ENCODE measurements at places on chromosomes 7 and 10. TPM values are rescaled to one million over a fixed set of nuclear protein-coding genes. Genes with fewer than 3 reads are reported as not detected.
A peak's percentile ranks its signal among the peaks of the same experiment; 100 is the strongest.

The CHST3 gene
- total RNA-seq = 0.19 TPM

DNA sequence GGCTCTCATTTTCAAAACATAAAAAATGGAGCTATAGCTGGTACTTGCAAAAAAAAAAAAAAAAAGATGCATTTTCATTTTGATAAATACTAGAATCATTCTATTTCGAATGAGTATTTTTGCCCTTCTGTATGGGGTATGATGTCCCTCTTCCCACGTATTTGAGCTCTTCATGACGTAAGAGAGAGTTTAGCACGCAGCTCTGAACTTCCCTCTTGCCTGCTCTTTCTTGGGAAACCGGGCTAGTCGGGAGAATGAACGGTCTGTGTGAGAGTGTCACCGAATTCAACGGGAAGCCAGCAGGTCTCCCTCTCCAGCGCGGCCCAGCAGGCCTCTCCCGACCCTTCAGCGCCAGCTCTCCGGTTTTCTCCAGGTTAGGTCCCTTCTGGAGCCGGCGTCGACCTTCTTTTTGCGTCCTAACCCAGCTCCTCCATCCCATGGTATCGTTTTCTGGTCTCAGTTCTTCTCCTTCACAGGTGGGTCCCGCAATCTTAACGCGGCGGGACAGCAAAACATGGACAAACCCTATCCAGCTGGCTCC is 159.2 kb upstream of the PITRM1 start:
- no peaks in the 10 kb centered on the region for H3K36me3 ChIP-seq
- DNase-seq = no peak
- H3K27ac ChIP-seq = no peak overlapping the region
- peaks cover 11% of the 10 kb centered on the region for H3K27me3 ChIP-seq
- no peaks in the 10 kb centered on the region for H3K4me1 ChIP-seq

DNA sequence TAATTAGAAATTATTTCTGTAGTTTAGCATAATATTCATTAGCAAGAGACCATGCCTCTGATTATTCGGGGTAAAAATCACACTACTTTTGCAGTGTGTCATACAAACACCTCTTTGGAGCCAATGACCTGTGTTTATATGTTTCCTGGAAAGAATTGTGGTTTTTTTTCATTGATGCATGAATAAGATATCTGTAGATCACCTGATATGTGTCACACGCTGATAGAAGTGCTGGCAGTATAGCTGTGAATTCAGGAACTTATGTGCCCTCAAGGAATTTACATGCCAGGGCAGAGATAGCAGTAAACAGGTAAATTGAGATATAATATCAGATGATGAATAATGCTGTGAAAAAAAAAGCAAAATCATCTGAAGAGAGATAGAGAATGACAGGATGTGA is 118.2 kb downstream of the VPS50 start:
- peaks cover 15% of the 10 kb centered on the region for H3K36me3 ChIP-seq
- DNase-seq = no peak
- H3K27ac ChIP-seq = no peak overlapping the region

- no peak overlapping the region for H3K27ac ChIP-seq
- H3K36me3 ChIP-seq = peaks cover 2% of the 10 kb centered on the region
- no peak for DNase-seq
- H3K4me1 ChIP-seq = no peaks in the 10 kb centered on the region
- H3K4me3 ChIP-seq = no peak overlapping the region
- no peaks in the 10 kb centered on the region for H3K27me3 ChIP-seq
Observed at GRCh38 chr7:102387064-102387463, 9.1 kb upstream of the PRKRIP1 start.

DNA sequence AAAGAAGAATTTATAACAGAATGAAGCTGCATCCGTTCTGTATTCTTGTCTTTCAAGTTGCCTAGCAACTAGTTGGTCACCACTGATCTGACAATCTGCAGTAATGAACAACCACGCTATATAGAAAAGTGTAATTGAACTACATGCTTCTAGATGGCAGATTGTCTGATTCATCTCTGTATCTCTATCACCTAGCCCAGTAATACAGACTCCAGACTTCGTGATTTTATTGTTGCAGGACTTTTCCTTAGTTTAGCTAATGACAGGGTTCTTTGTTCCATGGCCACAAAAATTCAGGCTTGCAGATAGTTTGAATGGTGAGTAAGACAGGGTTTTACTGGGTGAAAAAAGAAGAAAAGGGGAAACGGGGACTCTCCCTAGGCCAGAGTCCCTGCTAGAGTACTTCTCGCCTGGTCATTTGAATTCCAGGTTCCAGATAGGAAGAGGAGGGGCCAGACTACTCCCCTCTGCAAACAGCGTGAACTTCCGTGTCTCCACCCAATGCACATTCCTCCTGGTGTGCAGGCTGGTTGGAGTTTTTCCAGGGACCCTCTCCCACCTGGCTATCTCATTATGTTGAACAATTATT is 45.9 kb downstream of the COL1A2 start:
- no peak for DNase-seq
- no peaks in the 10 kb centered on the region for H3K36me3 ChIP-seq
- no peak overlapping the region for H3K4me3 ChIP-seq
- H3K27me3 ChIP-seq = peaks cover 18% of the 10 kb centered on the region

GRCh38 chr7:129401967-129402860 is 32.0 kb upstream of the STRIP2 start:
- H3K27ac ChIP-seq = peak overlapping the region; percentile 29
- H3K4me3 ChIP-seq = no peak overlapping the region
- H3K4me1 ChIP-seq = peaks cover 37% of the 10 kb centered on the region
- peaks cover 10% of the 10 kb centered on the region for H3K36me3 ChIP-seq

DNA sequence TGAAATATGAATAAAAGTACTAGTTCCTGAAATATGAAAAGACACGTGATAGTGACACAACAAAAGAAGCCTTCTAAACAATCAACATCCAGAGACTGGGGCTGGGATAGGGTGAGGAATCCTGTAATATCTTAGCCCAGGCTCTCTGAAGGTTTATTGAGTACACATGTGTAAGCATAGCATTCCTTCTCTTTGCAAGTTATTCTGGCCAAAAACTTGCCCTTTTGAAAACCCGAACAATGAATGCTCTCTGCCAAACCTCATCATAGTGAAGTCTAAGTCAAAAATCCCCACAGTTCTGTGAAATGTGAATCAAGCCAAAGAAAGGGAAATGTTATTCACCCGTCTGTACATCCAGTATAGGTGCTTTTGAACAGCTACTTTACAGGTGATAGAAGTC is 11.6 kb downstream of the SEMA3D start:
- no peaks in the 10 kb centered on the region for H3K27me3 ChIP-seq
- H3K27ac ChIP-seq = no peak overlapping the region
- DNase-seq = no peak
- no peaks in the 10 kb centered on the region for H3K4me1 ChIP-seq
- no peak overlapping the region for H3K4me3 ChIP-seq

The NEUROG3 gene
- not detected for total RNA-seq

DNA sequence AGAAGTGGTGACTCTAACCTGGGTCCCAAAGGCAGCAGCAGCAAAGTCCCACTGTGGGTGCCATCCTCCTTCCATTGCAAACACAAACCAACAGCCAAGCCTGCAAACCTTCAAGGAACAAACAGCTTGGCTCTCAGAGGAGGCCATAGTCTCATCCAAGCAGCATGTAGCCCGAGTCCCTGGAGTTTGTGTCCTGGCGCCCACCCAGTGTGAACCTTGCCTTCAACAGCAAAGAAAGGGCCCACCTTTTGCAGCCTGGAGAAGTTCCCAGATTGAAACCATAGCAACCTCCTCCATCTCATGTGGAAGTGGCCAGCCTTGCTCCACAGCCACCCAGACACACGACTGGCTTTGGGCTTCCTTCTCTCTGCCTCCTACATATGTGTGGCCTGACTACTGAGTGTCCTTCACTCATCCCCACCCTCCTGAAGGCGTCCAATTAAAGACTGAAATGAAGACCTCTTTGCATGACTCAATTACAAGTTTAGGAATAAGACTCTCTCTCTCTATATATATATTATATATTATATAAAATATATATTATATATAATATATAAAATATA is 106.1 kb downstream of the C10orf90 start:
- no peak overlapping the region for H3K27ac ChIP-seq
- H3K4me1 ChIP-seq = no peaks in the 10 kb centered on the region
- H3K4me3 ChIP-seq = no peak overlapping the region

- H3K36me3 ChIP-seq = peaks cover 3% of the 10 kb centered on the region
- H3K4me1 ChIP-seq = peaks cover 11% of the 10 kb centered on the region
- no peaks in the 10 kb centered on the region for H3K27me3 ChIP-seq
- H3K4me3 ChIP-seq = no peak overlapping the region
- DNase-seq = no peak
Observed at GRCh38 chr10:99828464-99828863, 46.0 kb downstream of the ABCC2 start.

- no peak overlapping the region for H3K27ac ChIP-seq
- no peaks in the 10 kb centered on the region for H3K36me3 ChIP-seq
- peaks cover 29% of the 10 kb centered on the region for H3K4me1 ChIP-seq
- no peak overlapping the region for H3K4me3 ChIP-seq
- DNase-seq = no peak
Observed at GRCh38 chr10:30737931-30738391, 108.4 kb upstream of the LYZL2 start.

GRCh38 chr10:132450825-132451505 is 54.0 kb downstream of the PWWP2B start:
- peaks cover 29% of the 10 kb centered on the region for H3K4me1 ChIP-seq
- no peak overlapping the region for H3K4me3 ChIP-seq
- no peaks in the 10 kb centered on the region for H3K27me3 ChIP-seq
- no peak for DNase-seq
- H3K27ac ChIP-seq = no peak overlapping the region

The KCNMA1 gene
- total RNA-seq = not detected

- H3K36me3 ChIP-seq = no peaks in the 10 kb centered on the region
- no peaks in the 10 kb centered on the region for H3K4me1 ChIP-seq
- no peak overlapping the region for H3K4me3 ChIP-seq
- no peak overlapping the region for H3K27ac ChIP-seq
- DNase-seq = no peak
- H3K27me3 ChIP-seq = peaks cover 1% of the 10 kb centered on the region
Observed at GRCh38 chr7:16989811-16990413, 108.1 kb upstream of the AGR3 start.

The BHLHA15 gene
- not detected for total RNA-seq

The CYP3A4 gene
- not detected for total RNA-seq

- DNase-seq = no peak
- H3K4me3 ChIP-seq = no peak overlapping the region
- H3K27me3 ChIP-seq = peaks cover 3% of the 10 kb centered on the region
- H3K36me3 ChIP-seq = no peaks in the 10 kb centered on the region
Observed at GRCh38 chr10:679556-679955, 9.9 kb downstream of the DIP2C start.

DNA sequence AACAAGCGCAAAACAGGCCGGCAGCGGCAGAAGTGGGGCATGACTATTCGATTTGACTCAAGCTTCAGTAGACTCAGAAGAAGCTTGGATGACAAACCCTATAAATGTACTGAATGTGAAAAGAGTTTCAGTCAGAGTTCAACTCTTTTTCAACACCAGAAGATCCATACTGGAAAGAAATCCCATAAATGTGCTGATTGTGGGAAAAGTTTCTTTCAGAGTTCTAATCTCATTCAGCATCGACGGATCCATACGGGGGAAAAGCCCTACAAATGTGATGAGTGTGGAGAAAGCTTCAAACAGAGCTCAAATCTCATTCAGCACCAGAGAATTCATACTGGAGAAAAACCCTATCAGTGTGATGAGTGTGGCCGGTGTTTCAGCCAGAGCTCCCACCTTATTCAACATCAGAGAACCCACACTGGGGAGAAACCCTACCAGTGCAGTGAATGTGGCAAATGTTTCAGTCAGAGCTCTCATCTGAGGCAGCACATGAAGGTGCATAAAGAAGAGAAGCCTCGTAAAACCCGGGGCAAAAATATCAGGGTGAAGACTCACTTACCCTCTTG is 2.8 kb downstream of the ZNF22 start:
- no peak overlapping the region for H3K27ac ChIP-seq
- H3K4me3 ChIP-seq = no peak overlapping the region
- H3K36me3 ChIP-seq = peaks cover 34% of the 10 kb centered on the region
- no peak for DNase-seq
- H3K27me3 ChIP-seq = no peaks in the 10 kb centered on the region
- H3K4me1 ChIP-seq = peaks cover 31% of the 10 kb centered on the region

DNA sequence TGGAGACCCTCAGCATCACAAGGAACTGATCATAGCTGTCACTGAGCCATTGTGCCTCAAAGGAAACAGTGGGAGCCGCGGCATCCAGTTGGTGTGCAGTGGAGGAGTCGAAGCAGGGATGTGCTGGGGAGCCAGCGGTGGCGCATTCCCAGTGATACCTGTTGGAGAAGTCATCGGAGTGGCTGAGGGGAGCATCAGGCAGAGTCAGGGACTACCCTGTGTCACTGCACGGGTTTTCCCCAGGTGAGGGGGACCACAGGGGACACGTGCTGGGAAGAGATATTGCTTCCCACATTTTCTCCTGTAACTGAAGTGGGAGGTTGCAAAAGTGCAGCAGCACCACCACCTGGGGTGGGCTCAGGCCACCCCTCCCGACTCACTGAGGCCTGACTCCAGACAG is 57.7 kb downstream of the PKD1L1 start:
- no peaks in the 10 kb centered on the region for H3K27me3 ChIP-seq
- H3K4me1 ChIP-seq = no peaks in the 10 kb centered on the region
- no peaks in the 10 kb centered on the region for H3K36me3 ChIP-seq

The TEX47 gene
- not detected for total RNA-seq

The ADAM22 gene
- 2.2 TPM for total RNA-seq

The GNA12 gene
- total RNA-seq = 23.6 TPM

DNA sequence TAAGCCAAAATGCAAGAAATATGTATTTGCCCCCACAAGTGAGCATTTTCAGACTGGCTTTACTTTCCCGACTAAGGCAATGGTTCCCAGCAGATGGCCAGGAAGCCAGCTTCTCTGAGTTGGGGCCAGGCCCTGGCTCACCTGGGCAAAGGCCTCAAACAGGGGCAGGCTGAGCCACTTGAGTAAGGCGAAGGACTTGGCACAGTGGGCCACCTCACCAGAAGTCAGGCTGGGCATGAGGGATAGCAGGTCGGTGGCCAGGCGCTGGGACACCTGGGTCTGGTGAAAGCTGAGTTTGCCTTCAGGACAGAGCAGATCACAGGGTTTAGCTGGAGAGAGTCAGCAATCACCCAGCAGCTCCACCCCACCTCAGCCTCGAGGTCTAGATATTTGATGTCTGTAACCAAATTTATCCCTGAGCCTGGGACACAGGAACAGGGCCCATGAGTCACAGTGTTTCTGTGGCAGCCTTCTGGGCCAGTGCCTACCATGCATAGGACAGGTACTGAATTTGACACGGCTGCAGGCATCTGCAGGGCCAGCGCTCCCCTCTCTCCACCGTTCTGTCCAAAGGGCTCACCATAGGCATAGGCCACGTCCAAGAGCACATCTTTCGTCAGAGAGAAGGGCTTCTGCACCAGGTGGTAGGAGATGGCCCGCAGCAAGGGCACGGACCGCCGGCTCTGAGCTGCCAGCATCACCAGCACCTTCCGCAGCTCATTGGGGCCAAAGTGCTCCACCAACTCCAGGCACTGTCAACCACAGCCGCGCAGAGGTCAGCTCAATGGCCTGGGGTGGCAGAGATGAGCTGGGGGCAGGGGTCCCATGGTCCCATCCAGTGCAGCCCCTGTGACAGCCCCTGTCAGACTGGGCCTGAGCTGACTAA is 7.3 kb downstream of the TBRG4 start:
- peaks cover 65% of the 10 kb centered on the region for H3K36me3 ChIP-seq
- H3K27ac ChIP-seq = no peak overlapping the region
- H3K4me1 ChIP-seq = peaks cover 27% of the 10 kb centered on the region
- H3K27me3 ChIP-seq = no peaks in the 10 kb centered on the region
